ENCODE measurements at places on chromosomes 13 and 19.

DNA sequence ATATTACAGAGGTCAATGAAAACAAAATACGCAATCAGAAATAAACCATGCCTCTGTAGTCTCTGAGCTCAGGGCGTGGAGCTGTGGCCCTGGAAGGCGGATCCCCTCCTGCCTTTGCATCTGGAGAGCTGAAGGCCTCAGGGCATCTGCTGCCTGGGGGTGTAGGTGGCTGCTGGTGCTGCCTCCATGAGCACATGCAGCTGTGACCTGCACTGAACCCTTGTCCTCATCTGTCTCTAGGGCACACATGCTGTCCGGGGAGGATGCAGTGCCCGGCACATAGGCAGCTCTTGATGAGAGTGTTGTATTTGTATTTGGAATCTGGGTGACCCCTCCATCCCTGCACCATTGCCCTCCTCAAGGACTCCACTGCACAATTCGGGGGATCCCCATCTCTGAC lies 185.7 kb downstream of the TEX29 start:
- DNase-seq: no peak

DNA sequence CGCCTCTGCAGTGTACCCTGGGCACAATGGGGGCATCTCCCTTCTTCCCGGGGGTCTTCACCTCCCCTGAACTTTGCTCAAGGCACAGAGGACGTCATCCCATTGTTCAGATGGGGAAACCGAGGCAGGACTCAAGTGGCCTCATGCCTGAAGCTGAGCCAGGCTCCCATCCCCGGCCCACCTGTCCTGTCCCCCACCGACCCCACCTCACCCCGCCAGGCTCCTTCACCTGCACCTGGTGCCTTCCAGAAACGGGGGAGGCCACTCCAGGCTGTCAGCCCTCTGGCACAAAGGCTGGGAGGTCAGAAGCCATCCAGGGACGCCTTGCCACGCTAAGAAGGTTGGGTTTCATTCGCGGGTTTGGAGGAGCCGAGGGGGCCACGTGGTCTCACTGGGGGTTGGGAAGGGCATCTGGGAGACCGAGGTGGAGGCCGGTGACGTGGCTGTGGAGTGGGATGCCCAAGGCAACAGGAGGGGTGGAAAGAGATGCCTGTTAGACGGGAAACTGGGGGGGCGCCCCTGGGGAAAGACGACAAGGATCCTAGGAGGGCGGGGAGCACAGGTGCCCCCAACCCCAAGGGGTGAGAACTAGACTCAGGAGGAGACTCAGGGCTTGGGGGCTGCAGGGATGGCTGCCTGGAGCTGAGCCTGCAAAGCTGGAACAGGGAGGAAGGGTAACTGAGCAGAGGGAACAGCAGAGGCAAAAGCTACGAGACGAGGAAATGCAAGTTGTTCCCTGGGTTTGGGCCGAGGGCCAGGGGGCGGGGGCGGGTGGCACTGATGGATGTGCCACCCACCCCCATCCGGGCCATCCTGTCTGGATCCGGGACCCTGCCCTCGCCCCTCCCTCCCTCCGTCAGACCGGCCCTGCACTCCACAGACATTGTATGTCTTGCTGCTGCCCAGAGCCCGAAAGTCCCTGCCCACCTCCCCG lies 6.0 kb upstream of the TCF3 start:
- DNase-seq: no peak

- no peak for DNase-seq
These were observed 521.3 kb downstream of the UQCRFS1 start for GRCh38 chr19:28691683-28692082.

DNA sequence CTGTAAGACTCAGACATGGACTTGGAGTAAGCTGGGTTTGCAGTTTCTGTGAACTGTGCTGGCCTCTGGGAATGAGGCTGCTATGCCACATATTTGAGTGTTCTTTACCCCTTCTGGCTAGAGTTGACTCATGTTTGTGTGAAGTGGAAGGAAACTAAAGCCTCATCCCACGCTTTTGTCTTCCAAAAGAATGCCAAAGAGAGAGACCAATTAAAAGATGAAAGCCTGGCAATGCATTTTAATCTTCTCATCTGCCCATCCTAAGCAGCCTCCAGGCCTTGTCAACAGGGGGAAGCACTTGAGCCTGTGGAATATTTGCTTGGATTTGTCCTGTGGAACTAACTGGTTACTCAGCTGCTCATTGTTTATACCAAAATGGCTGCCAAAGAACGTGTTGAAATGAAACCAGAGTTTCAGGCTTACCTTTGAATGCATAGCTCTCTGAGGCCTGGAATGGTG lies 49.1 kb downstream of the LMO7 start:
- no peak for DNase-seq

DNA sequence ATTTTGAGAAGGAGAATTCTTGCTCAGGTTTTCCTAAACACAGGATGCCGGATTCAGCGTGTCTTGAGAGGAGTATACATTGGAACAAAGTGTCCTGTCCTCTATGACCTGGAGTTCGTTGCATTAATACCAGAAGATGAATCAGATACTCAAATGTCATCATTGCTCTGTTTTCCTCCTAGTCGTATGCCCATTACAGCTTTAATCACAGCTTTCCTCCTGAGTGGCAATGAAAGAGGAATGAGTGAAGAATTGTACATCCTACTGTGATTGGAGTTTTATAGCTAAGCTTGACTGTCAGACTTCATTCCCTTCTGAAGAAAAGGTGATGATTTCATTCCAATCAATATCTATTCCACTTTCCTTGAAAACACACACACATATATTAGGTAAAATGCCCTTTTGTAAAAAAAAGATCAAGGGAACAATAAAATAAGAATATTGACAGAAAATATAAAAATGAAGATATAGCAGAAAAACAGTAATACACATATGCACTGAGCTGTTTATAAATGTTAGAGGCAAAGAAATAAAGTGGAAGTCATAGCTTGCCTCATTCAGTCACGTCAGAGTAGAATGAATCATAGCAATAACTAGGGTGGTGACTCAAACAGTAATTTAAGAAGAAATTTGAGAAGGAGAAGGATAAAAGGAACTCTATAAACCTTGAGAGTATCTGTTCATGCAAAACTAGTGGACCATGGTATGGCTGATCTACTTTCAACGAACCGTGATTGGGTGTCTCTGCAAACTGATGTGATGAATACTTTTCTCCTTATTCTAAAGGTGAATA lies 501.5 kb downstream of the SUCLA2 start:
- DNase-seq: no peak

GRCh38 chr13:99221567-99222239 lies 21.0 kb downstream of the UBAC2 start:
- DNase-seq: no peak
